ENCODE measurements at places on chromosomes 5 and 9.

DNA sequence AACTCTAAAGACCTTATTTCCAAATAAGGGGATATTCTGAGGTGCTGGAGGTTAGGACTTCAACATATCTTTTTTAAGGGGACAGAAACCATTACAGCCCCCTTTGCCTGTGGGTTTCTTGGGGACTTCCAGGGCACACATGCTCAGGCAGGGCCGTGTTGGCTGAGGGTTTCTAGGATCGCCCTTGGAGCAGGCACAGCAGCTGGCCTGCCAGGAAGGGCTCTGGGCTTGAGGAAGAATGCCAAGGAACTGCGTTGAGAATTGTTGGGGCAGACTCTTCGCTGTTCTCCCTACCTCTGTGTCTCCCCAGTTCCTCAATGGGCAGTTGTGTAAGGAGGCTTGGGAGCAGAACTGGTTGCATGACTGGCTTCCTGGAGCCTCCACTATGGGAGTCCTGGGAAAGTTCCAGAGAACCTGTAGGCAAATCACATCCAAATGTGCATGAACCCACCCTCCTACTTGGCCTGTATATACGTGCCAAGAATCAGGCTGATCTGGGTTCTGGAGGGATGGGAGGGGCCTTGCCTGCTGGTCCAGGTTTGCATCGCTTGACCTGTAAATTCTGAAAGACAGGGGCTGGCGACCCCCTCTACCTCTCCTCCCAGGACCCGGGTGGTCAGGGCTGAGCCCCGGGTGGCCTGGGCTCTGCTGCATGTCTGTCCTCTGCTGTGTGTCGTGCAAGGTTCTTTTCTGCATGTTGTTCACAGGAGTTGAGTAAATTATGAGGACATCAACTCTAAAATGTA, 65.5 kb downstream of the HSPA4 start:
- no peak for DNase-seq

GRCh38 chr9:111197256-111197655, 132.8 kb downstream of the OR2K2 start:
- DNase-seq: no peak

GRCh38 chr5:32589942-32590869, 4.8 kb downstream of the SUB1 start:
- DNase-seq: no peak

- DNase-seq: no peak
Measured at GRCh38 chr5:45454114-45454513, 242.1 kb downstream of the HCN1 start.

DNA sequence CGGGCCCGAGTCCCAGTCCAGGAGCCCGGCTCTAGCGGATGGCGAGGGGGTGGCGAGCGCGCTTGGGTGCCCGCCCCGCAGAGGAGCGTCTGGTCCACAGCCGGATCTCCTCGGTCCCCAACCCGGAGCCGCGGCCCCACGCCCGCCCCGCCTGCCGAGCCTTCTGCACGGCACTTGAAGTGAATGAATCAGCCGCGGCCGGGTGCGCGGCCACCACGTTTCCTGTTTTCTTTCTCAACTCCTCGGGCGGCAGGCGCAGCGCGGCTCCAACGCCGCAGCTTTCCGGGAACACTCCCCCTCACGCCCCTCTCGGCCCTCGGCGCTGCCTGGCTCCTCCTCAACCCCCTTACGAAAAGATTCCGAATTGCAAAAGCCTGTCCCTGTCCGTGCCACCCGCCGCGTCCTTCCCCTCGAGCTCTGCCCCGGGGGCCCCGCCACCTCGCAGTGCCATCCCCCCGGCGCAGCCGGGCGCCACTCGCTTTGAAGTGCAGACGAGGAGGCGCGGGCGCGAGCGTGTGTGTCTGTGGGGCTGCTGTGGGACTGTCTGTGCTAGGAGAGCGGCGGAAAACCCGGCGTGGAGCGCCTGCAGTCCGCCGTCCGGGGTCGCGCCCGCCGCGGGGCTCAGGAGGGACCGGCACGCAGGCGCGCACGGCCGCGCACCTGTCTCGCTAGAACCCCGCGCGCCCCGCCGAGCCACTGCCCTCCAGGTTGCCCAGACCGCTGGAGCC, 456.6 kb downstream of the RAB3C start:
- DNase-seq: peak; percentile 88

Measured in stimulated activated CD8-positive, alpha-beta memory T cell treated with anti-CD3 and anti-CD28 coated beads, Interleukin-2, amount 100 ng/mL, for 48 hours (primary cell).